RPMI7951 (cell line): ENCODE measurements at places on chromosomes 2 and 18. TPM values are rescaled to one million over a fixed set of nuclear protein-coding genes. Genes with fewer than 3 reads are reported as not detected.
A peak's percentile ranks its signal among the peaks of the same experiment; 100 is the strongest.

DNA sequence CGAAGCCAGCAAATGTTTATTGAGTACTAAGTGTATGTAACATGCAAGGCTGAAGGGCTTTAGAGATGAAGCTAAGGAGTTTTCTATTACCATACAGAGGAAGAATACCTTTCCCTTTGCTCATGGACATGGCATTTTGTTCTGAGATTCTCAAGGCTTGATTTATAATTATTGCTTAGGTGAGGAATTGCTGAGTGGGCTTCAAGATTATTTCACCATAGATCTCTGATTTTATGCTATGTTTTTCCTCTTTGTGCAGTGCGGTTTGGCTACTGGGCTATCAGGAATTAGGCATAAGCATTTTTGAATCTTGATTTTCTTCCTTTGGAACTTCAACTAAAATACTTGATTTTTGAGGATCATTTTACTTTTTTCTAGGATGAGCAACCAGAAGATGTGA is 42.5 kb downstream of the VRK2 start:
- DNase-seq = no peak

DNA sequence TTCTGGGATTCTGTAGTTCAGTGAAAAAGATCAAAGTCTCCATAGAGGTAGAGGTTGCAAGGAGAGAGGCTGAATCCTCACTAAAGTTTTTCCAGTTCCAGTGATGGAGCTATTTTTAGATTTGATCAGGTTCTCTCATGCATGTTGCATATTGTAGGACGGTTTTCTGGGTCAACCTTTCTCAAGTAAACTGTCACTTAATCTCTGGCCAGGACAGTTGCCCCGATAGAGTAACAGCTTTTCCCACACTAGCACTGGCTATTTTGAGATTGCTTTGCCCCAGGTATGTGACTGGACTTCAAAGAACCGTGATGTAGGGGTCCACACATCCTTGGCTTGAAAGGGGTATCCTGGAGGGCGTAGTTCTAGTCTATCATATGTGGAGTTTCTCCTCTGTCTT is 101.2 kb upstream of the MSH2 start:
- DNase-seq = no peak

DNA sequence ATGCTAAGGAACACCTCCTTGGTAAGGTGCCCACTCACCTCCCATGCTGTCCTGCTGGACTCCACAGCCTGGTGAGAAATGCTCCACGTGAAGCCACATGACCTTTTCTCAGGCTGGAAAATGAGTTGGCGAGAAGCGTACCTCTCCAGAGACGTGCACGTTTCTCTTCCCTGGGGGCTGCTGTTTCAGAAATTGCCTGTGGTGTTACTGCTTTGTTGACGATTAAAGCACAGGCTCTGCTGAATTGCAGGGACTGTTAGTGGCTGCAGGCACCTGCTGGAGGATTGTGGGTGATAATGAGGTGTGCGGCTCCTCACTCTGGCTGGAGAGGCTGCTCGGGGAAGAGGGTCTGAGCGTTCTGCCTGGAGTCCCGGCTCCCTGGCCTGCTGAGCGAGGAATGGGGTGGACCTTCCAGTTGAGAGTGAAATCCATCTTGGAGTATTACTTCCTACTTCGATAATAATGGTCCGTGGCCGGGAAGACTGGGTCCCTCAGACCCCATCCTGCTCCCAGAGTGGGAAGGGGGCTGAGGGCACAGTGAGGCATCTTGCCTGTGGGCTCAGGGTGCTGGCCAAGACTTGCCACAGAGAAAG is 199.3 kb upstream of the HDAC4 start:
- no peak for DNase-seq

DNA sequence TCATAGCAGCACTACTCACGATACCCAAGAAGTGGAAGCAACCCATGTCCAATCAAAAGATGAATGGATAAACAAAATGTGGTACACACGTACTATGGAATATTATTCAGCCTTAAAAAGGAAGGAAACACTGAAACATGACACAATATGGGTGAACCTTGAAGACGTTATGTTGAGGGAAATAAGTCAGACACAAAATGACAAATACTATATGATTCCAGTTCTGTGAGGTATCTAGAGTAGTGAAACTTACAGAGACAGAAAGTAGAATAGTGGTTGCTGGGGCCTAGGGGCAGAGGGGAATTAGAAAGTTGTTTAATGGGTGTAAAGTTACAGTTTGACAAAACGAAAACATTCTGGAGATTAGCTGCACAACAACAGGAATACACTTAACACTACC is 24.7 kb downstream of the TLK1 start:
- DNase-seq = no peak

DNA sequence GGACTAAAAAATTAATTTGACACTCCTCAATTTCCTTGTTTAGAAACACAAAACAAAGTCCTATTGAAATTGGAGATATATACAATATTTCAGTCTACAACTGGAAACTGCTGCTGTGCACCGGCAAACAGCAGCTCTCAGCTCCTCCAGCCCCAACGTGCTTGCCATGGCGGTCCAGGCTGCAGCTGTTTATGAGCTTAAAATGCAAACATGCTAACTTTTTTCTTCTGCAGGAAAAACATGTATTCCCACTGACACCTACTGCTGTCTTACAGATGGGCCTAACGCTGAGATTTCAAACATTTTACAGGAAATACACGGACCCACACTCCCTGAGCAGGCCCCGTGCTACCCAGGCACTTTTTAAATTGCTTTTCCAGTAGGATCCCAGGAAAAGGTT is 195.5 kb downstream of the BCL11A start:
- DNase-seq = no peak

DNA sequence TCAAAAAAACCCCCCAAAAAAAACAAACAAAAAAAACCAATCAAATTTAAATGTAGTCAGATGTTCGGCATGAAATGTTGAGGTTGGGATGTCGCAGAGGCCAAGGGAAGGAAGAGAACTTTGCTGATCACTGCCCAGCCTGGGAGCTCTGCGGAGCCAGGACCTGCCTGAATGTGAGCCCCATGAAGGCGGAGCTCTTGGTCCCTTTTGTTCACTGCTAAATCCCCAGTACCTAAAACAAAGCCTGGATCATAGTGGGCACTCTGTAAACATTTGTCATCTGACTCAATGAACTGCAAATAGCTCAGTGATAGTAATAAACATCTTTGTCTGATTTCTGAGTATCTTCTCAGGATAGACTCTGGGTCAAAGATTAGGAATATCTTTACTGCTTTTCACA is 64.0 kb downstream of the NGEF start:
- DNase-seq = no peak

DNA sequence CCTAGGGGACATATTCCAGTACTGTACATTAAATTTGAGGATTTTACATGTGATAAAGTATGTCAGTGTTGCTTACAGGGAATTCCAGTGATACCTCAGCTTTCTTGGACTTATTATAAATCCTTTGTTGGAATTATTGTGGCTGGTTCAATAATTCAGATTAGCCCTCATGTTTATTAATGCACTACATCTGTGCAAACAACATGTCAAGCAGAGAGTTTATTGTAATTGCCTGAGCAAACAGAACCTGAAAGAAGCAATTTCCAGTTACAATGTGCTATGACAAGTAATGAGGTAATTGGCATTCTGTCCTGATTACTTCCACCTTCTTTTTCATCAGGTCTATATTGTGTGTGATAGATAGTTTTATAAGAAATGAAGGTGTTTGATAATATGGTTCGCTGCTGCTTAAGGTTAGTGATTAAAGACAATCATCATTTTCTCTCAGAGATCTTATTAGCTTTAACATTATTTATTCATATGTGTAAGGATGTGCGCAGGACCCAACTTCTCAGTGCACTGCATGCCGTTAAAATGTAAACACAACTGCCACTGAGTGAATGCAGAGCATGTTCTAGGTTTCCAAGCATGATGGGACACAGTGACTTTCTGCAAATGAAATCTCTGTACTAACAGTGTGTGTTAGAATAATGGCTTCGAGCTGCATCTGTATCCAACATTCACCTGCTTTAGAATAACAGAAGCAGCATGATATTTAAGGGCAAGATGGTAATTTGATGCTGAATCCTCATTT is 973.7 kb upstream of the POU3F3 start:
- DNase-seq = no peak

DNA sequence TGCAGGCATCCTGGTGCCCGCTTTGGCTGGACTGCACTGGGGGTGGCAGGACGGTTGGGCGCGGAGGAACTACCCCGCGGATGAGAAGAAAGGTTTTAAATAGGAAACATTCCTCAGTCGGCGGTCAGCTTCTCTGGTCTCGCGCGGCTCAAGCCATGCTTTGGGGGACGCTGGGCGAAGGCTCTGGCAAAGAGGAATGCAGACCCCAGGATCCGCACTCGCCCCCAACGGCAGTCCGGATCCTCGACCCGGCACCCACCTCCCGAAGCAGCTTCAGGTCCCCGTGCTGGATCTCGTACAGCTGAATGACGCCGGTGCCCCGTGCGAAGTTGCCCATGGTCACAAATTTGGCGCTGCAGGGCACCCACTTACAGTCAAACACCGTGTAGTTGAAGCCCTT is 686 bp upstream of the PNO1 start:
- no peak for DNase-seq

GRCh38 chr2:41033127-41033526 is 581.2 kb upstream of the SLC8A1 start:
- DNase-seq = no peak

GRCh38 chr2:105455488-105456003 is 56.7 kb upstream of the FHL2 start:
- DNase-seq = peak; percentile 100

GRCh38 chr2:55985406-55985805 is 61.8 kb upstream of the EFEMP1 start:
- no peak for DNase-seq

DNA sequence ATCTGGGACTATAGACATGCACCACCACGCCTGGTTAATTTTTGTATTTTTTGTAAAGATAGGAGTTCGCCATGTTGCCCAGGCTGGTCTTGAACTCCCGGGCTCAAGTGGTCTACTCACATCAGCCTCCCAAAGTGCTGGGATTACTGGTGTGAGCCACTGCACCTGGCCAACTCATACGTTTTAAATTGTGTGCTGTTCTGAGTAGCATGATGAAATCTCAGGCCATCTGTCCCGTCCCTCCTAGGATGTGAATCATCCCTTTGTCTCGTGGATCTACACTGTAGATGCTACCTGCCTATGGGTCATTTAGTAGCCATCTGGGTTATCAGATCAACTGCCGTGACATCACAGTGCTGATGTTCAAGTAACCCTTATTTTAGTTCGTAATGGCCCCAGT is 38.5 kb upstream of the RMP24 start:
- DNase-seq = peak; percentile 28

GRCh38 chr2:109031476-109032228 is 42.6 kb upstream of the EDAR start:
- peak; percentile 32 for DNase-seq

- DNase-seq = peak; percentile 68
These were observed 68.5 kb downstream of the COPS8 start for GRCh38 chr2:237154082-237154638.

DNA sequence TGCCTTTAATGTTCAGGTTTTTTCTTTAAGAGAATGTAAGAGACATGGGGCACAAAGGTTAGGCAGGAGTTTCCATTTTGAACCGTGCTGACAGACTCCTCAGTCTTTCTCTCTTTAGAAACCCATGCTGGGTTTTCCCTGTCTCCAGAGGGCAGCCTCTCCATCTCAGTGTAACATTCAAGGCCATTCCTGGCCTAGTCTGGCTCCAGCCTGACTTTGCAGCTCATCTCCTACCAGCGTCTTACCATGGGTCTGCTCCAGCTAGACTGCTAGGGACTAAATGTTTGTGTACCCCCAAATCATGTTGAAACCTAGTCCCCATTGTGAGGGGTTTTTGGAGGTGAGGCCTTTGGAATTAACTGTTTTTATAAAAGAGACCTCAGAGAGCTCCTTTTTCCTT is 9.8 kb upstream of the CLIP4 start:
- DNase-seq = peak; percentile 37

- DNase-seq = no peak
These were observed 19.3 kb downstream of the GALNT13 start for GRCh38 chr2:153891051-153891450.

GRCh38 chr2:180690611-180691010 is 289.8 kb upstream of the UBE2E3 start:
- DNase-seq = no peak

- DNase-seq = peak; percentile 12
These were observed 28.2 kb upstream of the SOCS6 start for GRCh38 chr18:70260683-70261082.

GRCh38 chr2:186533717-186534116 is 47.7 kb downstream of the ZC3H15 start:
- DNase-seq = no peak

GRCh38 chr2:189210250-189211087 is 30.9 kb upstream of the COL5A2 start:
- DNase-seq = peak; percentile 95

DNA sequence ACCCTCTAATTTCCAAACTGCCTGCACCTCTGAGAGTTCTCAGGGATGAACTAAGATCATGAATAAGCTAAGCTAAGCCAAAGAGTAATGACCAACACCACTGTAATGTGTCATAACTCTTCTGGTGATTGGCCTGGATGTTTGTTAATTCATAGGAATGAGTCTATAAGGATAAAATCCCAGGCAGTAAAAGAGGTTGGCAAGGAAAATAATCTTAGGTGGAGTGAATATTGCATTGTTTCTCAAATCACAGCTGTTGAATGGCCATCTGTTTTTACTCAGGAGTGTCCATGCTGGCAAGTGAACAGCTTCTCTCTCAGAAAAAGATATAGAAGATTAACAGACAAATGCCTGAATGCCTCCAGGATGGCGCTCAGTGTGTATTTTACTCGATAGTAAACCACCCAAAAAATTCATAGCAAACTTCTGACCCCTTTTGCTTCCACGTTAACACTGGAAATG is 60.8 kb upstream of the GLS start:
- peak; percentile 69 for DNase-seq

GRCh38 chr2:171533331-171533730 is 11.1 kb downstream of the CYBRD1 start:
- DNase-seq = no peak

DNA sequence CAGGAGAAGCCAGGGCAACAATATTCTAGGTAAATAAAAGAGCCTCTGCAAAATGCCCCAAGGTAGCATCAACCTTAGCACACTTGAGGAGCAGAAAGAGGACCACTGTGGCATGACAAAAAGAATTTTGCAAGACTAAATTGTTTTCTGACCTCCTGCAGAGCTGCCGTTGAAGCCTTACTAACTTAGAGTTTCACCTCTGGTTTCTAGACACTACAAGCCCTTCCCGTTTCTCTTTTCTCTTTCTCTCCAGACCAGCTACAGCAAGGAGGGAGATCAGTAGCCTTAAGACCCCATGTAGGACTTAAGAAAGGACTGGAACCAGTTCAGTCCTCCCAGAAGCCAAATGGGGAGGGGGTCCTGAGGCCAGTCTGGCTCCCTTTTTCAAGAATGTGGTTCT is 73.3 kb upstream of the SP3 start:
- DNase-seq = no peak

KCNS3 gene
- total RNA-seq = 44.5 and 52.8 TPM in 2 replicates

GPAT2 gene
- total RNA-seq = not detected in 2 replicates

UNC80 gene
- under 0.01 TPM in 1 of 2 replicates, not detected in the other for total RNA-seq

ALKAL2 gene
- total RNA-seq = not detected in 2 replicates

REG3G gene
- total RNA-seq = not detected in 2 replicates

NEU2 gene
- not detected in 2 replicates for total RNA-seq

GAREM1 gene
- total RNA-seq = 0.29 and 0.60 TPM in 2 replicates

NGEF gene
- total RNA-seq = 35.4 and 38.4 TPM in 2 replicates

MAPK4 gene
- total RNA-seq = not detected in 2 replicates

ITGA4 gene
- 78.1 and 89.6 TPM in 2 replicates for total RNA-seq

SULT1C2 gene
- total RNA-seq = not detected in 2 replicates

IL36G gene
- 0.24 and 0.59 TPM in 2 replicates for total RNA-seq
